ENCODE measurements at places on chromosomes 7 and 10.

- peak; percentile 83 for DNase-seq
Measured at GRCh38 chr10:69845574-69846292, 44.0 kb downstream of the COL13A1 start.

DNA sequence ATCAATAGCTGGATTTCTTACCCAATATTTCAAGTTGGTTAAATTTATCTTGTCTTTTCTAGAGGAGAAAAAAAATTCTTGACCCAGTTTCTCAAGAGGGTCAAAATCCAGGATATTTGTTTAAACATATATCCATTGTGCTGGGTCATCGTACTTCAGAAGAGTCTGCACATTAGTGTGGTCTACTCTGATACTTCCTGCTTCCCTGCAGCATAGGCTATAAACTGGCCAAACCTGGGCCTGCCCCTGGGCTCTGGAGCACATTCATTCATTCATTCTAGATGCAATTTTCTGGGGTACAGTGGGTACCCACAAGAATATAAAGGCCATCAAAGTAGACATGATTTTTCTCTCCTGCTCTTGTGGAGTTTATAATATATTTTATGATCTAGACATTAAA, 142.1 kb upstream of the WNT16 start:
- no peak for DNase-seq

DNA sequence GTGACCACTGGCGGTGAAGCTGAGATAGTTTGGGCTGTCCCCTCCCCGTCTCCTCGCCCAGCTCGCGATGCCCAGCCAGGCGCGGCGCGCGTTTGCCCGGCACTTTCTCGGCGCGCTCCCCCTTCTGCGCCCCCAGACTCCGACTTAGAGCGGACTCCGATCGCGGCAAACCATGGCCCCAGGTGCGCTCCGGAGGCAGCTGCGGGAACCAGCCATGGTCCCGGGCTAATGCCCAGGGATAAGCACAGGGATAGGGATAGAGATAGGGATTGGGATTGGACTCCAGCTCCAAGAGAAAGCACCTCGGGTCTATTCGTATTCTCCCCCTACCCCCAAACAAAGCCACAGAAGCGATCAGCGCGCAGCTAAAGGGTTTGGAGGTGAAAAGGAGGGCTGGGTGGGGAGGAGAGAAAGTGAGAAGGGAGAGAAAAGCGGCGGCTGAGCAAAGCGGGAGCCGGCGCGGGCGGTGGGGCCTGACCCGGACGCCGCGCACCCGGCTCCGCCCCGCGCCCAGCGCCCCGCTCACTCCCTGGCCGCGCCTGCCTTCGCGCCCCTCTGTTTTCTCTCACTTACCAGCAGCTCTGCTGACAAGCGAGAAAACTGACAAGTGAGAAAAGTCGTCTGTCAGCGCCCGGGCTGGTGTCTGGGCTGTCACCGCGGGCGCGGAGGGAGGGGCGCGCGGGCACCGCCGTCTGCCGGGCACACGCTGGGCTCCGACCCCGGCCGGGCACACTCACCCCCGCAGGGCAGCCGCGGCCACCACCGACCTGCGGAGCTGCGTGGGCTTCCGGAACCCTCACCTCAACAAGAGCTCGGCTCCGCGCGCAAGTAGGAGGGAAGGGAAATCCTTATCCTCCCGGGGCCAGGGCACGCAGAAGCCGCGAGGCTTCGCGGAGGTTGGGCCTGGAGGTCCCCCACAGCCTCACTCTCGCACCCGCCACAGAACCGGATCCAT, at the start of gene PDE1C:
Gene PDE1C, minus strand, starts transcription at position 2 of the 955 bp plus-strand sequence.
- DNase-seq: no peak

GRCh38 chr7:141700296-141700847, 1.6 kb downstream of the DENND11 start:
- peak; percentile 38 for DNase-seq

GRCh38 chr10:104579136-104579535, 62.0 kb upstream of the SORCS3 start:
- no peak for DNase-seq

DNA sequence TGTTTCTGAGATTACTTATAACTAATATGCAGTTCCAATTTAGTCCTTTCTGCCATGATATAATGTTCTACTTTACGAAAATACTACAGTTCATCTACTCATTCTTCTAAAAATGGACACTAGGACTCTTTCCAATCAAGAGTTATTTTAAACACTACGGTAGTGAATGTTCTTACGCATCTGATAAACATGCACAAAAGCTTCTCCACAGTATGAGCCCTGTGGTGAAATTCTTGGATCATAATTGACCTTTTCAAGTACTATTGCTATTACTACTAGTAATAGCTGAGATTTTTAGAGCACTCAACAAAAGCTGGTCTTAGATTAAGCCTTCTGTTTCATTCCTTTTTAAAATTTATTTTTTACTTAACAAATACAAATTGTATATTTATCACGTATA, 106.4 kb downstream of the CH25H start:
- no peak for DNase-seq

DNA sequence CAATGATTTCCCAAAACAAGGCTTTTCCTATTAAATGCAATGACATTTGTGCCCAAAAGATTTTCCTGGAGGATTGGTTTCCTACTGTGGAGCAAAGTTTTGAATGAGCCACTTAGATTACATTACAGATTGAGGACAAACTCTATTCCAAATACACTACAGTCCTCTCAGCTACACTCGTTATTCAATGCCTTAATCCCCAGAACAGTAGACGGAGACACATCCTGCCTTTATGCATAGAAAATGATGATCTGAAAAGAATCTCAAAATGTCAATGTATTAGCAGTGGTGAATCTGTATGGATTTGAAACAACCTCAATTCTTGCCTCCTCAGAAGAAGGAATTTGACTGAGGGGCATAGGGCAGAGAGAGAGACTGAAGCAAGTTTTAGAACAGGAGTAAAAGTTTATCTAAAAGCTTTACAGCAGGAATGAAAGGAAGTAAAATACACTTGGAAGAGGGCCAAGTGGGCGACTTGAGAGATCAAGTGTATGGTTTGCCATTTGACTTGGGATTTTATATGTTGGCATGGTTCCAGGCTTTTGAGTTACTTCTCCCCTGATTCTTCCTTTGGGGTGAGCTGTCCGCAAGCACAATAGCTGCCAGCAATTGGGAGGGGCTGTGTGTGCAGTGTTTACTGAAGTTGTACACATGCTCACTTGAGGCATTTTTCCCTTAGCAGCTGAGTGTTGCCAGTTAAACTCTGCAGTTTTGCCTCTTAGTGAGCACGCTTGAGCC, 891.9 kb upstream of the MBL2 start:
- DNase-seq: no peak

GRCh38 chr10:75023074-75023473, 88.4 kb upstream of the SAMD8 start:
- no peak for DNase-seq

DNA sequence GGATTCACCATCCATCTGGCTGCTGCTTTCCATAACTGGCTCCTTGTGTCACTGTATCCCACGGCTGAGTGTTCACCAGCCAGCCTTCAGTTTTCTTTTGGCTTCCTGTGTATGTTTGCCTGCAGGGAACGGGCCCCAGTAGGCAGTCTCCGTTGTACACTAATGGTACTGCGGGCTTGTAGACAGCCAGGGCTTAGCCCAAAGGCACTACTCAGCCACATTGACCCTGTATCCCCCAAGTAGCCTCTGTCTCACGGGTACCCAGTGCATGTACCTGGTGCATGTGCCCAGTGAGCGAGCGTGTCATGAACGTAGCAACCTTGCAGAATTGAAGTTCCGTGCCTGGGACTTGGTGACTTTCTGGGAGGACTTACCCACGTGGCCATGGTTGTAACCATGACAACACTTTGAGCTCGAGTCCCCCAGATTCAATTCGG, 6.1 kb downstream of the PFKFB3 start:
- no peak for DNase-seq

- no peak for DNase-seq
Measured at GRCh38 chr7:157910446-157910845, 573.6 kb downstream of the DNAJB6 start.

GRCh38 chr7:101386558-101387231, 24.0 kb downstream of the COL26A1 start:
- no peak for DNase-seq

- no peak for DNase-seq
Measured at GRCh38 chr7:106219170-106219569, 65.6 kb downstream of the NAMPT start.

- DNase-seq: no peak
Measured at GRCh38 chr7:37675749-37676148, 7.8 kb upstream of the GPR141 start.

- DNase-seq: no peak
Measured at GRCh38 chr10:7411671-7412128, 866 bp upstream of the SFMBT2 start.

DNA sequence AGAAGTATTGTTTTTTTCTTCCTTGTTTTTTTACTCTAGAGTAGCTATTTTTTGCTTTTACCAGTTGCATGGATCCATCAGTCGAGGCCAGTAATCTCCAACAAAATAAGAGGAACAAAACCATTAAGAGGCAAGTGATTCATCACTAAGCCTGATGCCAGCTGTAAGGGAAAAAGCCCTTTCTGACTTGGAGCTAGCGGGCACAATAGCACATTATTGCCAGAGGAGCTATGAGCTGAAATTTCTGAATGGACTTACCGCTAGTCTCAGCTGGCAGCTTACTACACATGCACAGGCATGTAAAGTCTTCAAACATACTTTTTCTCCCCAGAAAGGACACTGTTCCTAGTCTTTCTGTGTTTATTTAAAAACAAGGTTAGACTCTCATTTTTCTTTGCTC, 41.6 kb upstream of the PTPRZ1 start:
- no peak for DNase-seq

GRCh38 chr10:97651773-97652172, 11.3 kb downstream of the PI4K2A start:
- DNase-seq: no peak

GRCh38 chr10:131838966-131839742, 61.7 kb upstream of the PPP2R2D start:
- DNase-seq: no peak

GRCh38 chr10:125154529-125154928, 5.8 kb downstream of the CTBP2 start:
- DNase-seq: no peak

- DNase-seq: no peak
Measured at GRCh38 chr7:30655096-30655970, 26.9 kb downstream of the CRHR2 start.

GRCh38 chr10:76902949-76903348, 734.7 kb downstream of the KCNMA1 start:
- peak; percentile 31 for DNase-seq

DNA sequence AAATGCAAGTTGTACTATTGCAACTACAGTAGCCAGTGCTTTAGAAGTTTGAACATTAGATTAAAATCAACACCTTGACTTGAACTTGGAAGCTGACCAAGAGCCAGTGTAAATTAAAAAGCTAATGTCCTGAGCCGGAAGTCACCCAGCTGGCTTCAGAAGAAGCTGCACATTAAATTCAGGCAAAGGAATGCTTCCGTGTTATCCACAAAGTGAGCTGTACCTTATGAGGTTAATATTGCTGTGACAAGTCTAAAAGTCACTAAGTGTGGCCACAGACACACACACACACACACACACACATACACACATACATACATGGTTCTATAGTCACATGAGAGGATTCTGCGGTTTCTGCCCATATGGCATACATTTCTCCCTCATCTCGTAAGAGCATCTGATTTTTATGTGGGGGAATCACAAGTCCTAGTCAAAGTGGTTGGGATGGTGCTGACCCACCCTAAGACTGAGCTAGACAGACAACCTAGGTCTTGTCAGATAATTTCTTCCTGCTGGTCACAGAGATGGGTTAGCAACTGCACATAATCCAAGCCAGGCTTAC, 612.9 kb downstream of the SORCS1 start:
- no peak for DNase-seq

DNA sequence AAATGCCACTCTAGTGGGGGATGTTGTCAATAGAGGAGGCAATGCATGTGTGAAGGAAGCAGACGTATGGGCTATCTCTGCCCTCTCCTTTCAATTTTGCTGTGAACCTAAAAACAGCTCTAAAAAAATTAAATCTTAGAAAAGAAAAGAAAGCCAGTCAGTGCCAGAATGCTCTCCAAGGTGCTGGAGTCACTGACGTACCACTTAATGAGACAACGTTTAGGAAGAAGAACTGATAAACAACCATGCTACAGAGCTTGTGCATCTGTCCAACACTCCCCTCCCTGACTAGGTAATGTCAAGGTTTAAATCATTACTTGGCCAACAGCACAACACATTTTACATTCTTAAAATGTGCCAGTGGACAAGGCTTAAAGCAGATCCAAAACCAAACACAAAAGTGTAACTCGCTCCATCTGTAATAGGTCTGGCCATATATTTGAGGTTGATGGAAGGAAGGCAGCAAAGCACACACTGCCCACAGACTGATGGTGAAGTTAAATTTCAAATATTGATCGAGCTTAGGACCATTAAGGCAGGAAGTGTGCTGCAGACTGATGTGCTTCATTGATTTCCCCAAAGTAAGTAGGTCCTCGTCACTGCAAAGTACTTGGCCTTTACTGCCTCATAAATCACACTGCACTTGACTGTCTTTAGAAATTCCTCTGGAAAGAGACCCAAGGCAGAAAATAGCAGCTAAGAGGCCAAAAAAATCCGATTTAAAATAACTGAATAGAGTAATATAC, 15.5 kb downstream of the ARMH3 start:
- DNase-seq: no peak

- DNase-seq: no peak
Measured at GRCh38 chr7:69946901-69947300, 348.6 kb downstream of the AUTS2 start.

DNA sequence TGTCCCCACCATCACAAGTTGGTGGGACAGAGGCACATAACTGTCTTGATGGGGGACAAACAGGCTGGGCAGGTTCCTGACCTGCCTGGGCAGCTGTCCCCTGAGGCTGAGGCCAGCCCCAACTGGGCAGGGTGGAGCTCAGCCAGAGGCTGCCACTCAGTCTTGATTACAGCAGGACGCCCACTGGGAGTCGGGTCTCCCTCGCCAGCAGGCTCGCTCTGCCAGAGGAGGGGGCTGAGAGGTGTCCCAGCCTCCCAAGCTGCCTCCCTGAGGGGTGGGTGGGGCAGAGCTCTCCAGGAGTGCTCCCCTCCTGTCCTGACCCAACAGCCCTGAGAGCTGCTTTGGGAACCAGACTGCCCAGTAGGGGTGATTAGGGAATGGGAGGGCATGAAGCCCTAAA, 1.8 kb upstream of the CAMK2G start:
- DNase-seq: no peak

DNA sequence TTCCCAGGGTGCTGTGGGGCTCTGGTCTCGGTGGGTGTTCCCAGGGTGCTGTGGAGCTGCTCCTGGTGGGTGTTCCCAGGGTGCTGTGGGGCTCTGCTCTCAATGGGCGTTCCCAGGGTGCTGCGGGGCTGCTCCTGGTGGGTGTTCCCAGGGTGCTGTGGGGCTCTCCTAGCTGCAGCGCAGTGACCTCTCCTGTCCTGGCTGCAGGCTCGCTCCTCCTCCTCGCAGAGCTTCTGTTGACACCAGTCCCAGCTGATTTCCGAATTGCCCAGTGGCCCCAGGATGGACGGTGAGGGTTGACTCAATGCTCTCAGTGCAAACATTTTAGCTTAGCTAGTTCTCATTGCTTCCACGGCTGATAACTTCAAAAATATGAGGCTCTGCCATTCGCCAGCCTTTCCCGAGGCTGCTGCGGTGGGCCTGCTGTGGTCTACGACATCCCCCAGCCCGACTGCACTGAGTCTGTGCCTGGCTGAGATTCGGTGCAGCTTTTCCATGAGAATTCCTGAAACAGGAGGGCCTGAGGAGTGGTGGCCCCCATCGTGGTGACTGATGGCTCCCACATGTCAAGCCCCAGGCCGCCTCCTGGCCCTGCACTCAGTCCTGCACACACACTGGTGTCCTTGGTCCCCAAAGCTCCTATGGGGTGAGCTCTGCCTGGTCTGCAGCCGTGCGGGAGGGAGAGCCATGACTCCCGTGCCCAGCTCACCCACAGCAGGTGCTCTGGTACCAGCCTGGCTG, 58.3 kb upstream of the NKX6-2 start:
- DNase-seq: no peak

- DNase-seq: no peak
Measured at GRCh38 chr10:105291571-105291970, 650.5 kb downstream of the SORCS3 start.

Measured in ACHN (cell line).